Stimulated activated CD4-positive, alpha-beta T cell treated with anti-CD3 and anti-CD28 coated beads, Interleukin-1b, Interleukin-23, amount 100 ng/mL, for 48 hours (primary cell): ENCODE measurements at places on chromosomes 11 and 22.

- no peak for DNase-seq
These were observed 221.4 kb downstream of the BLID start for GRCh38 chr11:121894581-121894980.

GRCh38 chr22:24961217-24961844 lies 8.8 kb downstream of the KIAA1671 start:
- no peak for DNase-seq

DNA sequence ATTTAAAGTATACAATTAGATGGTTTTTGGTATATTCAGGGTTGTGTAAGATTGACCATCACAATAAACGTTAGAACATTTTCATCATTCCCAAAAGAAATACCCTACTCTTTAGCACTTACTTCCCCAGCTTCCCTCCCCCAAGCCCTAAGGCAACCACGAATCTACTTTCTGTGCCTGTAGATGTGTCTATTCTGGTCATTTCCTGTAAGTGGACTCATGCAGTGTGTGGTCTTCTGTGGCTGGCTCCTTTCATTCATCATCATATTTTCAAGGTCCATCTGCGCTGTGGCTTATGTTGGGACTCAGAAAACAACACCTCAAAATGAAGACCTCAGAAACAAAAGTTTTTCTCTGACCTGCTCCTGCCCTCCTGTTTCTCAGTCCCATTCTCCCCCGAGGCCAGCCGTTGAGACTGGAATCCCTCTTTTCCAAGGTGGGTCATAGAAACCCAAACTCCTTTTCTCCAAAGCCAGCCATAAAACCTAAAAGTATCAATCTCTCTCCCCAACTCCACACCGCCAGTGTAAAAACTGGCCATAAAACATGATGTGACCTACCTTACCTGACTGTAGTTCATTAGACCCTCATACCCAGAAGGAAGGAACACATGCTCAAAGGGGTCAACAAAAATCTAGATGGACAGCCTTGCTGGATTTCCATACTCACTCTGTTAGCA lies 12.9 kb upstream of the TMPRSS13 start:
- no peak for DNase-seq

- DNase-seq, result no peak
These were observed 37.4 kb downstream of the PRR5L start for GRCh38 chr11:36333468-36333867.

DNA sequence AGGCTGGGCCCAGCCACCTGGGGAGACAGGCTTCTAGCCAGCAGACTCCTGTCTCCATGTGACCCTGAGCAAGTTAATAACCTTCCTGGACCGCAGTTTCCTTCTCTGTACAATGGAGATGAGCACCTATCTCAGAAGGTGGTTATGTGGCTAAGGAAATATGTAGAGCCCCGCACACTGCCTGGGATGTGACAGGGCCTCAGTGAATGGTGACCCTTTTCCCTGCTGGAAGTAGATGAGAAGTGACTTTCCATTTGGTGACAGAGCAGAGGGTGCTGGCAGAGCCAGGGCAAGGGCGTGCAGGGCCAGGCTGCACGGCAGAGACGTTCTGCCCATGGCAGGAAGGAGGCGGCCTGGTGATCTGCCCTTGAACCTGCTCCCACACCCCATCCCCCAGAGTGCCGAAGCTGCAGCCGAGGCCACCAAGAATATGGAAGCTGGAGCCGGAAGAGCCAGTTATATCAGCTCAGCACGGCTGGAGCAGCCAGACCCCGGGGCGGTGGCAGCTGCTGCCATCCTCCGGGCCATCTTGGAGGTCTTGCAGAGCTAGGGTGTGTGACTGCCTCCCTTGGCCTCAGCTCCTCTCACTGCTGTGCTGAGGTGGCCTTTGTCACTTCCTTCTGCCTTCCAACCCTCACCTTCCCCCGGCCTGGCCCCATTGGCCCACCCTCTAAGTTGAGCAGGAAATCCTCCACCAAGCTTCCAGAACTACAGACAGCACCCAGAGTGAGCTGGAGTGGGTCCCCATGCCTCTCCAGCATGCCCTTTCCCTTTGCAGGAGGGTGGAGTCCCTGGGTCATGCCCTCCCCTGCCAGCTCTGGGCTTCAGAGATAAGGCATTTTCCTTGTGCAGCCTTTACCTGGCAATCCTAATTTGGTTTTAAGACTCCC lies 13.2 kb downstream of the TKFC start:
- DNase-seq, result no peak

GRCh38 chr11:126702165-126702720 lies 298.3 kb downstream of the KIRREL3 start:
- no peak for DNase-seq

GRCh38 chr11:119149018-119149785 lies at the start of gene ABCG4:
ABCG4 (plus strand) TSS chr11:119149052; CDS start chr11:119149966, 914 bp downstream.
- DNase-seq, result no peak

DNA sequence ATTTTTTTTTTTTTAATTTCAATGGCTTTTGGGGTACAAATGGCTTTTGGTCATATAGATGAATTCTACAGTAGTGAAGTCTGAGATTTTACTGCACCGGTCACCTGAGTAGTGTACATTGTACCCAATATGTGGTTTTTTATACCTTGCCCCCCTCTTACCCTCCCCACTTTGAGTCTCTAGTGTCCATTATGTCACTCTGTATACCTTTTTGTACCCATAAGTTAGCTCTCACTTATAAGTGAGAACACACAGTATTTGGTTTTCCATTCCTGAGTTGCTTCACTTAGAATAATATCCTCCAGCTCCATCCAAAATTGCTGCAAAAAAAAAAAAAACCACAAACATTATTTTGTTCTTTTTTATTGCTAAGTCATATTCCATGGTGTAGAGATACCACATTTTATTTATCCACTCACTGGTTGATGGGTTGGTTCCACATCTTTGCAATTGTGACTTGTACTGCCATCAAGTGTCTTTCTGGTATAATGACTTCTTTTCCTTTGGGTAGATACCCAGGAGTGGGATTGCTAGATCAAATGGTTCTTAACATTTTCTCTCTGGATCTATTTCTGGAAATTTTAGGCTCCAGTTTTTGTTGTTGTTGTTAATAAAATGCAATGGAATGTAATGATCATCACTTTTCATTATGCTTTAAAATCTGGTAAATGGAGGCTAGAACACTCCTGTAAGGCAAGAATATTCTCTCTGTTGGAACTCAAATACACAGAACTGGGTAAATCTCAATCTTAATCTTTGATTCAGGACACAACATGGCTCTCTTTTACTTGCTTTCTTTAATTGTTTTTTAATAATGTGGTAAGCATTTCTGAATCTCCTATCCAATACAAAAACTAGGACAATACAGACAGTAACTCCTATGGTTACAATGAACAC lies 10.3 kb downstream of the NEAT1 start:
- DNase-seq, result no peak

DNA sequence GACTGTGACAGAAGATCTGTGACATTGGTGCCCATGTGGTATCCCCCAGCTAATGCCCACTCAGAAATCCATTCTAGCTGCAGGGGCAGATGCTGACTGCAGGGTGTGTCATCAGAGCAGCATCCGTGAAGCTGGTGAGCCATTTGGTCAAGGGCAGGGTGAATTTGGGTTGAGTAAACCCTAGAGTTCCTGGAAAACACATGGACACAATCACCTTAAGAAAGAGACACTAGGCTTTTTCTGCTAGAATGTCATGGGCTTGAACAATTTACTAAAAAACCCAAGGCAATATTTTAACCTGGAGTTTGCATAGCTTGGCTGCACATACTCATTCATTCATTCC lies 100.0 kb downstream of the ADAMTS15 start:
- no peak for DNase-seq

DNA sequence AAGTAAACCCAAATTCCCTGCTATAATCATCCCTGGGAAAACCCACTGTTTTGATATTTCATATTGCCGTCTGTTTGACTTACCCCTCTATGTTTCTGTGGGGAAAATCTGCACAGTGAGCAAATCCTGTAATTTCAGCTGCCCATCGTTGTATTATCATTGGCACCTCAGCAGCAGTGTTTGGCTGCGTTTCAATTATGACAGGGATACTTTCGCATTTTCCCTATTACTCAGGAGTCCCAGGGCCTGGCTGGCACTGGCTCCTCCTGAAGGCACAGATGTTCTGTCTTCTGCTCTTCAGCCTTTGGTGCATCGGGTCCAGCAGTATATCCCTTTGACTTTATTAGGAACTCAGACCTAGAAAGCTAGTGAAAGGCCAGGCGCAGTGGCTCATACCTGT lies 12.2 kb upstream of the MMP12 start:
- no peak for DNase-seq

DNA sequence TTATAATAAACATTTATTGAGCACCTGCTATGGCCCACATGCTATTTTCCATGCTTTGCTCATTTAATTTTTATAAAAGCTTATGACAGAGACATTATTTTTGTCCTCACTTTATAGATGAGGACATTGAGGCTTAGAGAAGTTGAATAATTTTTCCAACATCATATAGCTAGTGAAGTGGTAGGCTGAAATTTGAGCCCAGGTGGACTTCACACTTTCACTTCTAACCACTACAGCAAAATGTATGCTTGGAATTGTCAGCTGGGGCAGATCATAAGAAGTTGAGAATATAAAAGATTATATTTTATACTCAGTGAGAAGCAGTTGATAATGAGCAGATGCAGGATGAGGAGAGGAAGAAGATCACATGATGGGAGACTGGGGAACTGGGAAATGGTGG lies 146.1 kb downstream of the LDLRAD3 start:
- no peak for DNase-seq
